Non-pigmented ciliary epithelial cell (primary cell): ENCODE measurements at places on chromosomes 13 and 19.

DNA sequence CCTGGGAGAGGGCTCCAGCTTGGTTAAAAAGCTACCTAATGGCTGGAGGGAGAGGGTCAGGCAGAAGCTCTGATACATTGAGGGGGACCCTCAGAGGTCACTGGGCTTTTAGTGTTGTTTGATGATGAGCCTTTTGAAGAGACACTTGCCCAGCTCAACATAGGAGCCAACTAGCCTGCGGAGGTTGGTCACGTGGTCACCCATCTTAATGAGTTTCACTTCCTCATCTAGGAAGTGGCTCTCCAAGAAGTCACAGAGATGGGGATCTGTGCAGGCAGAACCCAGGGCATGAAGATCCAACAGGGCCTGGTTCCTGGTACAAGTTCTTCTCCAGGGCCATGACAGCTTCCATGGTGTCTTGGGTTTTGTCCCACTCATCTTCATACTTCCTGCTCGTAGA is 33.4 kb downstream of the IPO5 start:
- no peak for DNase-seq

GRCh38 chr13:85631801-85632200 is 167.4 kb downstream of the SLITRK6 start:
- DNase-seq = no peak

DNA sequence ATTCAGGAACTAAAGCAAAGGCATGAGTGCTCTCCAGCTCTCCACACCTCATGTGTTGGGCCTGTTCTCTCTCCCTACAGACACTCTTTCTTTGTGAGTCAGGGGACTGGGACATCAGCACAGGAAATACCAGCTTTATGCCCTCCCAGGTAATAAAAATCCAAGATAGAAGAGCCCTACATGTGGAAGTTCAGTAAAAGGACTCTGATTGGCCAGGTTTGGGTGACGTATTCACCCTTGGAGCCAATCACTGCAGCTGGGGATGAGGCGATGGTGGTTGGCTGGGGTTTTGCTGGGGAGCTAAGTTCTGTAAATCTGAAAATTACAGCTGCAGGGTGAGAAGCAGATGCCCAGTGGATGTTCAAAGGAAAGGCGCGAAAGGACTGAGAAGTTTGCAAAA is 32.5 kb downstream of the CCDC70 start:
- no peak for DNase-seq

DNA sequence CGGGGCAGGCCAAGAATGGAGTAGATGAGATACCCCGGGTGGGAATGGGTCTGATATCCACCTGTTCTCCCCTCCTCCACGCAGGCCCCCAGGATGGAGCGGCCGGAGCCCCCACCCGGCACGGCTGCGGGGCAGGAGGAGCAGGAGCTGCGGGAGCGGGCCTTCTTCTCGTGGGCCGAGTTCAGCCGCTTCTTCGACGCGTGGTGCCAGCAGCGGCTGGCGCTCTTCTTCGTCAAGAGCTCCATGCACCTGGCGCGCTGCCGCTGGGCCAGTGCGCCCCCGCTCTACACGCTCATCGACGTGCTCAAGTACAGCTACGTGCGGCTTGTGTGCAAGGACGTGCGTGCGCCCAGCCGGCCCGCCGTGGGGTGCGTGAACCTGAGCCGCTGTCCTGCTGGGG is 1.2 kb downstream of the ZSWIM9 start:
- no peak for DNase-seq

- no peak for DNase-seq
Measured at GRCh38 chr19:4647676-4648644, 8.6 kb downstream of the TNFAIP8L1 start.

GRCh38 chr19:41019346-41019745 is 28.3 kb downstream of the CYP2B6 start:
- DNase-seq = no peak

GRCh38 chr13:94431987-94432386 is 47.5 kb downstream of the DCT start:
- no peak for DNase-seq

DNA sequence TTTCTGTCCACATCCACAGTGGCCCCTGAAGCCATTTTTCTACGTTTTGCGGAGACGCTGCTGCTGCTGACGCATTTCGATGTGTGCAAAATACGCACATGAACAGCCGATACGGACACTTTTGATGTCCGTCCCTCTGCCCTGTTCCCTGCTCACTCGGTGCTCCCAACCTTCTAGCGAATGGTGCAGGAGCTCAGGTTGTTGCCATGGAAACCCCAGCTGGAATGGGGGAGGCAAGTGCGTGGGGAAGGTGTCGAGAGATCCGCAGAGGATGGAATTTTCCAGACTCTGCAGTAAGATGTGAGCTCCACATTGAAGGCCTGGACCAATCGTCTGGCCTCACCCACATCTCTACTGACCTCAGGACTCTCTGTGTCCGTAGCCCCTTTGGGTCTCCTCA is 109.2 kb upstream of the USP29 start:
- DNase-seq = no peak

GRCh38 chr13:109383683-109384082 is 402.7 kb downstream of the IRS2 start:
- DNase-seq = peak; percentile 73

GRCh38 chr13:71759651-71760511 is 107.1 kb downstream of the DACH1 start:
- no peak for DNase-seq

- DNase-seq = no peak
Measured at GRCh38 chr19:16005925-16006324, 57.1 kb downstream of the OR10H4 start.

DNA sequence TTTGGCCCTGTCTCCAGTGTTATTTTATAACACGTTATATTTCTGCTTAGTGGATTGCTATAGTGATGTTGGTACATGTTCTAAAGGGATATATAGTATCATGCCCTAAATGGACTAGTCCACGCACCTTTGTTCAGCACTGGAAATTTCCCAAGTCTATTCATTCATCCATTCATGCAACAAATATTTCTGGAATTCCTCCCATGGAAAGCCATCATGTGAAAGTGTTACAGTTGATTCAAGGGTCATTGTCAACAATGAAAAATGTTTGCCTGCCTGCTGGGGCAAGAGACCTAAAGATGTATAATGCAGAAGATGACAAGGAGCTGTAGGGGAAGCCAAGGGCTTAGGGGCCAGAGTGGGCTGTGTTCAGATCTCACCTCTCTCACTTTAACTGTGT is 10.8 kb upstream of the HSPH1 start:
- peak; percentile 89 for DNase-seq

DNA sequence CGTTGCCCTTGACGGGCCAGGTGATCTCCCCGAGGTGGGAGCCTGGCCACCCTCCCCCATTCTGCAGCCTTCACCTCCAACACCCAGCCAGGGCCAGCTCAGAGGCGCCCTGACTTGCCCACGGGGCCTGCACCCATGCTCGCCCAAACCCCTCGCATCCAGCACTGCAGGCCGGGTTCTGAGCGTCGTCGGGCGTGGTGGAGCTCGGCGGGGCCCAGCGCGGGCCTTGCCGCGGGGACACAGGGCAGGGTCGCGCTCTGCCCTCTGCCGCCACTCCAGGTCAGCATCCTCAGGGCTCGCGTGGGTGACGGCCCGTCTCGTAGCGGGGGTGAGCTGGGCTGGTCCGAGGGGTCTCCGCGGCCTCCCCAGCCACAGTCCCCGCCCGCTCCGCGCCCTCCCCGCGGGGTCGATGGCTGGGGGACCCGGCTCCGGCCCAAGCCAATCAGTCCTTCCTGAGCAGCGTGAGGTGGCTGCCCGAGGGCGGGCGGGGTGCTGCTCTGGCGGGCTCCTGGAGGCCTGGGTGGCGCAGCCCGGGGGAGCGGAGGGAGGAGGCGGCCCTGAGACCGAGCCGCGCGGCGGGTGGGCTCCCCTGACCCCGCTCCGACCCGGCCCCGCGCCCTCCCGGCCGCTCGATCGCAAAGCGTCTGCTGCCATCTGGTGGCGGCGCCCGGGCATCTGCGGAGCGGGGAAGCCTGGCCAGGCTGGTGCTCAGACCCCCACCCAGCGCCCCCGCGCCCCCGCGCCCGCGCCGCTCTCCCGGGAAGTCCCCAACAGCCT is 61.4 kb downstream of the CCNE1 start:
- no peak for DNase-seq

DNA sequence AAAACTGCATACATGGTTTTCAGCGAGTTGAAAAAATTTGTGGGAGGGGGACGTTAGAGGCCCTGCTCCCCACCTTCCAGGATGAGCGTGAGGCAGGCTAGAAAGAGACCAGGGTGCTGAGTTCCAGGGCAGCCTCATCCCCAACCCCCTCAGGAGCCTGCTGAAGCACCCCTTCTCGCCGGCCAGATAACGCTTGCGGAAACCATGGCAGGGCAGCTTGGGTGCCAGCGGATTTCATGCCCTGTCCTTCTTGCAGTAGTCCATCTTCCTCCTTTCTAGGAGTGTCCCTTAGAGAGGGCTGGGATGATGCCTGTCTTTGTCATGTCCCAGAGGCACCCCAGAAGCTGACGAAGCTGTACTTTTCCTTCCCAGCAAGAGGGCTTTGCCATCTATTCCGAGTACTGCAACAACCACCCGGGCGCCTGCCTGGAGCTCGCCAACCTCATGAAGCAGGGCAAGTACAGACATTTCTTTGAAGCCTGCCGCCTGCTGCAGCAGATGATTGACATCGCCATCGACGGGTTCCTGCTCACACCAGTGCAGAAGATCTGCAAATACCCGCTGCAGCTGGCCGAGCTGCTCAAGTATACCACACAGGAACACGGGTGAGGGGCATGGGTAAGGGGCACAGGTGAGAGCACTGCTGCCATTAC is 19.0 kb upstream of the C1QTNF9 start:
- DNase-seq = no peak

DNA sequence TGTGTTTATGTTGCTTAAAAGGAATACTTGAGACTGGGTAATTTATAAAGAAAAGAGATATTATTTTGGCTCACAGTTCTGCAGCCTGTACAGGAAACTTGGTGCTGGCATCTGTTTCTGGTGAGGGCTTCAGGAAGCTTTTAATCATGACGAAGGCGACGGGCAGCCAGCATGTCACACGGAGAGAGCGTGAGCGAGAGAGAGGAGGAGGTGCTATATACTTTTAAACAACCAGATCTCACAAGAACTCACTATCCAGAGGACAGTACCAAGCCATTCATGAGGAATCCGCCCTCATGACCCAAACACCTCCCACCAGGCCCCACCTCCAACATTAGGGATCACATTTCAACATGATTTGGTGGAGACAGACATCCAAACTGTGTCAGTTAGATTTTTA is 163.4 kb upstream of the TSC22D1 start:
- no peak for DNase-seq

DNA sequence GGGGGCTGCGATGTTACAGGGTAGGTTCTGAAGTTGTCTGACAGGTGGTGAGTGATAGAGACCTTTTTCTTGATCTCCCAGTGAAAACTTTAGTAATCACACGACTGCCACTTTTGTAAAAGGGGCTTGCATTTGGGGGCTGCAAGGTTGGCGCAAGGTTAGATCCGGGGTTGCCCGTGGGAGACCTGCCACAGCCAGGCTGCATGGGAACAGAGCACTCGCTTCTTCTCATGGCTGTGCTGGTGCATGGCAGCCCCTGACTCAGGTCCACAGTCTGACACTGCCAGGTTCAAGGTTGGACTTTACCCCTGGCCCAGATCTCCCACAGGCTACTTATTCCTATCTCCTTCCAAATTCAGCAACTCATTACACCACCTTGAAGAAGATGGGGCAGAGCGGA is 1190.4 kb downstream of the UQCRFS1 start:
- DNase-seq = no peak

- no peak for DNase-seq
Measured at GRCh38 chr19:3210347-3211017, 14.0 kb upstream of the CELF5 start.

GRCh38 chr13:40981949-40982348 is 37.2 kb downstream of the ELF1 start:
- DNase-seq = no peak

- DNase-seq = no peak
Measured at GRCh38 chr13:107210723-107211030, 642.7 kb upstream of the ARGLU1 start.

GRCh38 chr19:6587093-6587820 is 3.7 kb downstream of the CD70 start:
- no peak for DNase-seq

DNA sequence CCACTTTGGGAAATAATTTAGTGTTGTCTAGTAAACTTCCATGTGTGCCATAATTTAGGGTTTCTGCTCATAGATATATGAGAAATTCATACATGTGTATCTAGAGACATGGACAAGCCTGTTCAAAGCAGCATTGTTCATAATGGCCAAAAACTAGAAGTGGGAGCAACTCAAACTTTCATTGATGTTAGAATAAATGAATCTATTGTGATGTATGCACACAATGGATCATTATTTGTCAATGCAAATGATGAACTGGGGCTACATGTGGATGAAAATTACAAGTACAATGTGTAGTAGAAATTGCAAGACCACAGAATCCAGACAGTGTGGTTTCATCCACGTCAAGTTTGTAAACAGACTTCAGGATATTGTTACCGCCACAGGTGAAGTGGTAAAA is 284.7 kb downstream of the SLC7A1 start:
- DNase-seq = no peak

DNA sequence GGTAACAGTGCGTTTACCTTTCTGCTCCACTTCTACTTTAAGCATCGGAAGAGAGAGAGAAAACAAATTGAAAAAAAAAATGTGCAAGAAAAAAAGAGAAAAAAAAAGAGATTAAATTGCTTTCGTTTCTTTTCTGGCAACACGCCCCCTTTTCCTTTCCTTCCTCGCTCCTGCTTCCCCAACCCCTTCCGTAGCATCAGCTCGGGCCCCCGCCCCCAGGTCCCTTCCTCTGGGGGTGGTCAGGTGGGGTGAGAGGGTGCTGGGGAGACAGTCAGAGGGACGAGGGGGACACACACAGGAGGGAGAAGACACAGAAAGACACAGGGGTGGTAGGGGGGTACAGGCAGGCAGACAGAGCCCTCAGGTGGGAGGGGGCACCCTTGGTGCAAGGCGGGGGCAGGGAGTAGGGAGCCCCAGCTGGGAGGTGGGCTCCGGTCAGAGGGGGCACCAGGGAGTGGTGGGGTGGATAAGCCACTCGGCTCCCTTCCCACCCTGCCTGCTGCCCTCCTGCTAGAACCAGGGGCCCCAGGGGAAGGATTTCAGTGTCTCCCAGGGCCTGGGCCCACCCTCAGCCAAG is 30.7 kb upstream of the ASF1B start:
- no peak for DNase-seq

- no peak for DNase-seq
Measured at GRCh38 chr19:32387701-32388392, 17.7 kb upstream of the DPY19L3 start.

DNA sequence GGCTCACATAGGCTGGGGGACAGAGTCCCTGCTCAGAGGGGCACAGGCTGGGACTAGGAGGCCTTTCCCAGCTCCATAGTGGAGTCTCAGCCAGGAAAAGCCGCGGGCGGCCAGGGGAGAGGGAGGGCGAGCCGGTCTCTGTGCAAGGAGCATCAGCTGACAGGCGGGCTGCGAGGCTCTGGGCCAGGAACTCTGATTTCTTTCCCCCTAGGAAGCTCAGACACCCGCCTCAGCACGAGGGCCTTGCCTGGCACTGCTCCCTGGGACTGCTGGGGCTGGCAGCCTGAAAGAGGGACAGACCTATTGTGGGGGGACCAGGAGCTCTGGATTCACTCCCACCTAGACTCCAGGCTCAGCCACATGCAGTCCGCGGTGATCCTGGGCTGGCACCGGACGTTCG is 2.2 kb upstream of the PLK5 start:
- DNase-seq = no peak

- DNase-seq = no peak
Measured at GRCh38 chr13:46386392-46387063, 524 bp downstream of the RUBCNL start.
